Stimulated activated naive CD4-positive, alpha-beta T cell treated with Interleukin-2 at 50 U/mL for 16 hours (primary cell): ENCODE measurements at places on chromosomes 2 and 18.

- no peak for DNase-seq
These were observed 6.5 kb downstream of the KCNJ3 start for GRCh38 chr2:154704991-154705390.

DNA sequence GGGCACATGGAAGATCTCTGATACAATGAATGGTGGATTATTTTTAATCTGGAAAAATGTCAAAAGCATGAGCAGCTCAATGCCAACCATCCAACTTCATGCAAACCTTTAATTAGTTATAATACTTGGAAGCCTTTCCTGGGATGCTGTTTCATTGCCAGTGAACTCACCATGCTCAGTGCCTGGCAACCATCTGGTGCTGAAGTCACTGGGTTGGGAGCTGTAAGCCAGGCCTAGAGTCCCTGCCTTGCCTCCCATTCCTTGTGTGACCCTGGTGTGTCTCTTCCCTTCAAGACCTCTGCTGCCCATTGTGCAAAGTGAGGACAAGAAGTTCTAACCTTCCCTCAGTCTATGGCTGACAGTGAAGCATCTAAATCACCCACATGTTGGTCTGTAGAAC lies 458.7 kb downstream of the RNF144A start:
- DNase-seq: no peak

GRCh38 chr2:215439980-215440512 lies 4.2 kb upstream of the FN1 start:
- no peak for DNase-seq

GRCh38 chr18:47549021-47549540 lies 297.6 kb upstream of the SKOR2 start:
- no peak for DNase-seq

GRCh38 chr2:205681401-205682238 lies 681 bp upstream of the NRP2 start:
- no peak for DNase-seq
